Dorsolateral prefrontal cortex (tissue), 122 donors: ENCODE measurements at places on chromosomes 3 and 15.

DNA sequence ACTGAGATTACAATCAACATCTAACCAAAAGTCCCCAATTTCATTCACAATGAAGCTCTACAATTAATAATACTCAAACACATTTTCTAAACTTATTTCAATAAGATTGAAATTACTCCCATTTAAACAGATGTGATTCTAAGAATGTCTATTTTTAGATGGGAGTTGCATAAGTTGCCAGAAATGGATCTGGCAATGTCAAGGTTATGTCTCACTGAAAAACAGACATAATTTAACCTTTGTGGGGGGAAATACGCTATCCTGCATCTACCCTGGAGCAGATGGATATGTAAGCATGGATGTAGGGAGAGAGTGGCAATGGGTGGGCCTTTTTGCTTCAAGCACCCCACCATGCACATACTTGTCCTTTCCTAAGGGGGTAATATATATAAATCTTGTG lies 6.7 kb upstream of the EIF1B start:
- no peak for DNase-seq

DNA sequence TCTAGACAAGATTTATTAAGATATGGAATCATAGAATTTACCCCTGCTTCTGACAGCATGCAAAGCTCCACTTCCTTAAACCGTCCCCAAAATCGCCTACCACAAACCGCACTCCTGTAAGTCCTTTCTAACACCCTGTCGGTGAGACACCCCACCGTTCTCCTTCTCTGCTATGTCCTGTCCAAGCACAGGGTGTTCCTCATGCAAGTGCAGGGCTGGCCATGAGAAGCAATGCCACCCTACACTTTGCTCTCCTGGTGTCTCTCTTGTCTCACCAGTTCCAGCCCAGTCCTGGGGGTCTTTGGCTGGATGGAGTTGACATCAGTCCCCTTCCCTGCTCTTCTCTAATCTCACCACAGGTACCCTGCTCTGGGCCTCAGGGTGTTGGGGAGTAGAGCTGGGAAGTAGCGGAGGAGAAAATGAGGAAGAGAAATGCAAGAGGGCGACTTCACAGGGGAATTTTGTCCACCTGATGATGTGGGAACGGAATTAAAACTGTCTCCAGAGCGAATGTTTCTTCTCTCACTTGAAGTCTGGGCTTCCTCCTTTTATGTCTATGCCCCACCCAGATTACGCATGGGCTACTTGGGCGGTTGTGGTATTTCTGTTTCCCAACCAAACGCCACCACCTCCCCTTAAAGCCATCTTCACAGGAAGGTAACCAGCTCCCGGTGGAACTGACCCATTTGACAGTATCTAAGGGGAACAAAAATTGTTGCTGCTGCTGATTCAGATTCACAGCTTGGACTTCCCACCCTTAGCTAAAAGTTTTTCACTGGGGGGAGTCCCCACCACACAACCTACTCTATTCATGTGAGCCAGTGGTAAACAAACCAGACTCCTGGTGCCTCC lies 49.9 kb downstream of the CASR start:
- DNase-seq: no peak

DNA sequence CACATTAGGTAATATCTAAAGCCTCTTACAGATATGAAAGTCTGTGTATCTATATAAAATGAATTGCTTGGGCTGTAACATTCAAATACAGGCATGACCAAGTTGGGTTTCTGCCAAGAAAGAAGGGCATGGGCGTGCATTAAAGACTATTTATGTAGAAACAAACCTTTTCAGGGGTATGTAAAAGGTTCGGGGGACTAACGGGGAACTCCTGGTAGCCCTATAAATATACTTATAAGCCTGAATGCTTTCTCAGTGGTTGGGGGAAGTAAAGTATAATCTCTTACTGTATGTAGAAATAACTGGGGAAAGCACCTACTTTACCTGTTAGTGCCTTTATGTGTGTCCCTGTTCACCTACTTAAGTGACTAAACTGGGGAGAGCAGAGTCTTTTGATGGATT lies 154.5 kb upstream of the TBL1XR1 start:
- DNase-seq: no peak

- no peak for DNase-seq
Observed at GRCh38 chr15:58864602-58865424, 68.7 kb downstream of the SLTM start.

DNA sequence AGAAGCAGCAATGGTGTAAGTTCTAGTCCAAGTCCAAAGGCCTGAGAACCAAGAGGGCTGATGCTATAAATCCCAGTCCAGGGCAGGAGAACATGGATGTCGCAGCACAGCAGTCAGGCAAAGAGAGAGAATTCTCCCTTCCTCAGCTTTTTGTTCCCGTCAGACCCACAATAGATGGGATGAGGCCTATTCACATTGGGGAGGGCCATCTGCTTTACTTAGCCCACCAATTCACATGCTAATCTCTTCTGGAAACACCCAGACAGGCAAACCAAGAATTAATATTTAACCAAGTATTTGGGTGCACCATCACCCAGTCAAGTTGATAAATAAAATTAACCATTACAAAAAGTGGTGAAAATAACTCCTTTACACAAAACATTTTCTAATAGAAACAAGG lies 511.7 kb upstream of the UBE2E2 start:
- DNase-seq: no peak

DNA sequence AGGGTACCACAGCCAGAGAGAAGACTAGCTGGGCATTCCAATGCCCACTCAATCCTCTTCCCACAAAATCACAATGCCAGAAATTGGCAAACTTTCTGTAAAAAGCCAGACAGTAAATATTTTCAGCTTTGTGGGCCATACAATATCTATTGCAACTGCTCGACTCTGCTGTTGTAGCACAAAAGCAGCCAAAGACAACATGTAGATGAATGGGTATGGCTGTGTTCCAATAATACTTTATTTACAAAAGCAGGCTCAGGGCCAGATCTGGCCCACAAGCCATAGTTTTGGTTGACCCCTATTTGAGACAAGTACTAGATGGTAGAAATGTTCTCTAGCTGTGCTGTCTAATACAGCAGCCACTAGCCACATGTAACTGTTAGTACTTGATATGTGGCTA lies 330.9 kb downstream of the ERC2 start:
- DNase-seq: no peak

- DNase-seq: no peak
Observed at GRCh38 chr3:33786565-33787327, 11.7 kb upstream of the PDCD6IP start.

DNA sequence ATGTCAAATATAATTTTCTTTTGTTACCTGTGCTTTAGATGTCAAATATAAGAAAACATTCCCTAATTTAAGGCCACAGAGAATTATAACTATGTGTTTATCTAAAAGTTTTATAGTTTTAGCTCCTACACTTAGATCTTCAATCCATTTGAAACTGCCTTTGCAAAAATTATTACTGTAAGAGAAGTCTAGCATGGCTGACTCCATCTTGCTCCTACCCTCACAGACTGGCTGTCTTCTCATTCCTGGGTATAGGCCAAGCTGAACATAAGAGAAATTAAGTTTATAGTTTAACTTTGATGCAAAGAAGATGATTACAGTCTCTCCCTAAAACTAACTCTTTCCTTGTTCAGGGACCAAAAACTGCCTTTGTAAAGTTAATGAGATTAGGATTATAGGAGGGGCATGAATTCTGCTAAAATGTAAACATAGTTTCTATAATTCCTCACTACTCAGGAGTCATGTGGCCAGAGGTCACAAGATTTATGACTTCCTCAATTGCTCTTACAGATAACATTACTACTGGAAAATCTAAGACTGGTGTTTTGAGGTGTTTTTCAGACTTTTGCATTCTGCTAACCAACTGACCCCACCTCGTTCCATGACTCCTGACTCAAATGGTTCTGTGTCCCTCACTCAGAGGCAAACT lies 184.0 kb downstream of the BCHE start:
- no peak for DNase-seq

- DNase-seq: no peak
Observed at GRCh38 chr3:106619-107018, 89.9 kb upstream of the CHL1 start.
